Caki2 (cell line): ENCODE measurements at places on chromosomes 4 and X.

DNA sequence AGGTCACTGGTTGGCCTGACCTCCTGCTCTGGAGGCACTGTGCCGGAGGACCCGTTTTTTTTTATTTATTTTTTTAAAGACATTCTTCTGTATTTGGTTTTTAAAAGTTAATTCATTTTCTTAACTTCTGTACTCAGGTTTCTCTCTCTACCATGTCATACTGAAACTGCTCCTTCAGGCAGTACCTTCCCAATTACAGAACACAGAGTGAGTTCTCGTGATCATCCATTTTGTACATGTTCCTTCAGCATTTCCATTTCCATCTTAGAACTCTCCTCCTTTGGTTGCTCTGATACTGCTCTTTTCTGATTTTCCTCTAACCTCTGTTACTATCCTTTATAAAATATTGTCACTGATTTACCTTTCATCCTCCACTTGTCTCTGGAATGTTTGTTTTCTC, 17.9 kb downstream of the UBE2K start:
- DNase-seq, result no peak

- no peak for DNase-seq
These were observed 26.2 kb upstream of the SCRG1 start for GRCh38 chr4:173424899-173425805.

GRCh38 chrX:629230-630006, 1.2 kb upstream of the SHOX start:
- DNase-seq, result no peak

DNA sequence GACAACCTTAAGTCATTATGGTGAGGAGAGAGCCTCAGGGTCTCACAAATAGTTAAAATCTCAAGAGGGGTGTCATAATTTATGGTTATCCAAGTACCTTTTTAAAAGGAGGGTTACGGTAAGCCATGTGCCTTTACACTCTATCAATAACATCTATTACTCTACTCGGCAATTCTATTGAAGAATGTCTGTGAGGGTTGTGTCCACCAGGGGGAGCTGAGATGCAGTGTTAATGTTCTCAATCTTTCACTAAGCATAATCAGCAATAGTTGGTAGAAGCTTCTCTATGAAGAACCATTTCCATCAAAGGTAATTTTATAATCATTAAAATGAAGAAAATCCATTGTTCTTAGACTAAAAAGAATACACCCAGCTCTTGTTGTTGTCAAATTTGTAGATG, 457.4 kb downstream of the CENPC start:
- DNase-seq, result no peak

DNA sequence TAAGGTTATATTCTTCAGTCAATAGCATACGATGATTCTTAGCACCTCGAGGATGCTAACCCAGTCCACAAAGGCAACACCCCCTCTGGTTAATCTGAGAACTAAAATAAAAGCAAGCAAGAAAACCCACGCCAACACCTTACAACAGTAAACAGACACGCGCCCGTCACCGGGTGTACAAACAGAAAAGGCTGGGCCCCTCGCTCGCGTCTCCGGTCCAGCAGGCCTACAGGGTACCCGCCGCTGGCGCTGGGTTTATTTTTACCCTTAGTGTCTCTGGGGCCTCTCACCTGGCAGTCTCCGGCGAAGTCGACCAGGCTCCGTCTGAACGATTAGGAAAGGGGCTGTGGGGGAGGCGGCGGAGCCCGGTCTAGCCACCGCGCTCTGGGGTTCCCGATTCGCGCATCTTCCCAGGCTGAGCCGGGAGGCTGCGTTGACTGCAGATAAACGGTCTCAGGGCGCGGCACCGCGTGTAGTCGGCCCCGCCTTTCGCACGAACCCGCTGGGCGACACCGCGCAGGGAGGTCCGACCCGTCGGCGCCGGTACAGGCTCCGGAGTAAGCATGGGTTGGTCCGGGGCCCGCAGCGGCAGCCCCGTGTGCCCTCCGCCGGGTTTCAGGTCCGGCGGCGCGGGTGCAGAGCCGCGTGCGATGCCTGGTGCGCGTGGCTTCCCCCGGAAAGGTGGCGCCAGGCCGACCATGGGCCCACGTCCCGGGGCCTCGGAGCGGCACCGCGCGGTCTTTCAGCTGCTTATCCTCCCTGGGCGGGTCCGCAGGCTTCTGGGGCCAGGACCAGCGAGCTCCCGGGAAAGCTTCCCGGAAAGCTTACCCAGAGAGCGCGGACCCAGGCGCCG, 441 bp downstream of the SLC9B2 start:
- no peak for DNase-seq

- peak; percentile 33 for DNase-seq
These were observed 111.9 kb upstream of the TMEM164 start for GRCh38 chrX:109890910-109891502.

DNA sequence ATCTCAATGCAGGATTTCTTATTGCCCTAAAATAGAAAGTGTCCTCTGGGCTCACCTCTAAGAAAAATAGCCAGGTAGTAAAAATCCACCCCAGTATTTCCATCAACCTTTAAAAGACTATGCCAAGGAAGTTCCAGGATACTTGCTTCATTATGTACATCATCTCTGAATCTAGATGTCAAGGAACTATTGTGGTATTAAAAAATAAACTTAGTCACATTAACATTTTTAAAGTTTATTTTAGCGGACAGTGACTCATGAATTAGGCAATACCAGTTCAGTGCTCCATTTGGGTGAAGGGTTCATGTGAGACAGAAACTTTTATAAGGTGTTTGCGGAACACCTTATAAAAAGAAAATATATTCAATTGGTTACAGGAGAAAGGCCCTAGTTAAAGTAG, 209.2 kb downstream of the ADAM29 start:
- peak; percentile 5 for DNase-seq

DNA sequence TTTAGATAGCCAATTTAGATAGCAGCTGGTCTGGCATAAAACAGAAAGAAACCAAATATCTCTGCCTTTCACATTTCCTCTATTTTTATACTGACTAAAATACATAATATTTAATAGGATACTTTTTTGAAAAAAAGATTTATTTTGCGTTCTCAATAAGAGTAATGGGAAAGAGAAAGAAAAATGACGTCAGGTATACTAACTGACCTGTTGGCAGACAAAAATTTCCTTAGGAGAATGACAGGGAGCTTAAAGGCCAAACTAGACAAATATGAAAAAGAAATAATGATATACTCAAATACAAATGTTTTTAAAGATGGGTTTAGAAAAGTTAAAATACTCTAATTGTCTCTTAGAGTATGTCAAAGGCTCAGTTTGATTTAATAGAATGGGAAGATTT, 309.4 kb upstream of the ADGRL3 start:
- no peak for DNase-seq

- DNase-seq, result no peak
These were observed 7.2 kb downstream of the RPL9 start for GRCh38 chr4:39451423-39452023.

DNA sequence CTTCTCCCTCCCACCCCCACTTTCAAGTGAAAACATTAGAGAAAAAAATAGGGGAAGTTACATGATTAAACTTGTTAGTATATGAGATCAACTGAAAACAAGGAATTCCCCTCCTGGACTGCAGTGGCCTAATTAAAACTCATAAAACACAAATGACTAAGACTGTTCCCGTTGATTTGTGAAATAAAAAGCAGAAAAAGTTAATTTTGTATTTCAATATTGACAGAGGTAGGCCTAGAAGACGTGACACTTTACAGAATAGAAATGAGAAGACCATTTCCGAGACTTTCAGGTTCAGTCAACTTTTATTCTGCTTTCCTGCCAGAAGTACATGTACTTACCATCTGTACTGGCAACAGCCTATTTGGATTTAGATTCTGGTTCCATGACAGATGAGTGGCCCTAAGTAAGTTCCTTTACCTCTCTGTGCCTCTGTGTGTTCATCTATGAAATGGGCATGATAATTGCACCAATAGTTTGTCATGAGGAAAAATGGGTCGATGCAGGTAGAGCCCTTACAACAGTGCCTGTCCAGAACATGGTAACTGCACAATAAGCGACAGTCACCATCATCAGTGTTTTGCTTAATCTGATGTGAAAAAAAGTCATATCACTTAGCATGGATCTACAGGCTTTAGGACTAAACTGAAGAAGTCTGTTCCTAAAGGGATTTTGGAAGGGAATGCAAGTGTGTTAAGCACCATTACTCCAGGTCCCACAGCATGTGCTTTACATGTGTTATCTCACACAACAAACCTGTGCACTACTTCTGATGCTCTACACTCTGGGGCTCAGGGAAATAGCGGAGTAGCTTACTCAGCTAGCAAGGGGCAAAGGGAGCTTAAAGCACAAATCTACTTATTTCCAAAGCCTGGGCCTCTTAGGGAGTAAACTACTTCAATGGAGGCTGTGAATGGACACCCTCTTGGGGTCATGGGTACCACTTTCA, 562.3 kb upstream of the DIPK2B start:
- no peak for DNase-seq

- no peak for DNase-seq
These were observed 94.0 kb downstream of the AFAP1 start for GRCh38 chr4:7845493-7846128.

GRCh38 chr4:143224255-143224654, 39.5 kb downstream of the USP38 start:
- DNase-seq, result no peak

GRCh38 chr4:25452081-25452480, 75.0 kb downstream of the ANAPC4 start:
- no peak for DNase-seq

GRCh38 chr4:8345946-8346814, 76.6 kb downstream of the HTRA3 start:
- no peak for DNase-seq

- no peak for DNase-seq
These were observed 61.2 kb downstream of the CDS1 start for GRCh38 chr4:84644087-84644486.

DNA sequence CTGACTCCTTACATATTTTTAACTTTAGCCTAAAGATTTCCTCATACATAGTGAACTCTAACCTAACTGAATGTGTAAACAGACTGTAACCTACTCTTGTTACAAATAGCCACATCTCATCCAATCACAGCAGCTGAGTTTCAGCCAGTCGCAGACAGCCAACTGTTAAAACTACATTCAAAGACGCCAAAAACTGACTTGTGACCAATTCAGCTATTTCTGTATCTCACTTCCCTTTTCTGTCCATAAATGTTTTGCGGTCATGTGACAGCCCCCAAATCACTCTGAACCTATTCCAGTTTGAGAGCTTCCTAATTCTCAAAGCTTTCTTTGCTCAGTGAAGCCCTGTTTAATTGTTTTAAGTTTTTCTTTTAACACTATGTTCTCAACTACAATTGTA, 2731.9 kb downstream of the ARAP2 start:
- no peak for DNase-seq

GRCh38 chr4:20019310-20020015, 232.2 kb upstream of the SLIT2 start:
- DNase-seq, result no peak

- DNase-seq, result no peak
These were observed 166.0 kb downstream of the FRMPD4 start for GRCh38 chrX:12304261-12304660.

- no peak for DNase-seq
These were observed 518.7 kb downstream of the GRXCR1 start for GRCh38 chr4:43411226-43411625.

DNA sequence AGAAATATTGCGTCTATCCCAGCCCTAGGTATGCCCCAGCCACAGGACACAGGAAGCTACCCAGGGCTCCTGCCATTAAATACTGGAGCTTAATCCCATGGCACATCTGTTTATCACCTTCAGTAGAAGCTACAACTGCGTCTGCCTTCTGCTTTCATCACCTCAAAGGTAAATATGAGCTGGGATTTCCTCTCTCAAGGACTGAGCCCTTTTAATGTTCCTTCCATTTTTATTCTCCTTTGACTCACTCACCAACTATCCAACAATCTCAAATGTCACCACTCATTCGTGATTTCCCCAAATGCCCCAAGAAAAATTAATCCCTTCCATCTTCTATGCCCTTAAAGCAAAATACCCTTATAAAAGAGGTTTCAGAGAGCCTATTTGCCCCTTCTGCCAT, 1.8 kb upstream of the MID1 start:
- DNase-seq, result no peak

DNA sequence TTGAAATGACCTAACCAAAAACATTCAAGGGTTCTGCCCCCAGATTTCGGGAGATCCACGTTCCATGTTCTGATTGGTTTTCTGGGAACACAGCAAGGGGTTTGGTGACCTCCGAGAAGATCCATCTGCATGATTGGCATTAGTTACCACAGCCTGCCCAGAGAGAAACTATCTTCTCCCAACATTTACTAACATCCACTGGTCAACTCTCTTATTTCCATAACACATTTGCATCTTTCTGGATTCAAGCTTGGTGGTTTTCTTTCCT, 15.6 kb downstream of the SHOX start:
- DNase-seq, result no peak

DNA sequence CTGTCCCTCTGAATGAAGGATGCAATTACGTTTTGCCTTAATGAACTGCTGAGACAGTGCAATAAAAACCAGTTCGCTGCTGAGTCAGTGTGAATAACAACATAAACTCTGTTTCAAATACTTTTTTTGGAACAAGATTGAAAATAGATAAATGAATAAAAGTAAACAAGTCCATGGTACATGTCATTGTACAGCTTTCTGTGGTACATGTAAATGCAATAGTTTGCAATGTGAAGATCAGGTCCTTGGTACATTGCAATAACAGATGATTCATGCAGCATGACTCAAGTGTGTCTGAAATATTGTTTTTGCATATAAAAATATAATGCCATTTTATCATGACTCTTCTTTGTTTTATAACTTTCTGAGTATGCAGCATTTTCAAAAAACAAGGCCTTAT, 193.4 kb upstream of the PACRGL start:
- no peak for DNase-seq
